ENCODE measurements at places on chromosomes 13 and 19.

DNA sequence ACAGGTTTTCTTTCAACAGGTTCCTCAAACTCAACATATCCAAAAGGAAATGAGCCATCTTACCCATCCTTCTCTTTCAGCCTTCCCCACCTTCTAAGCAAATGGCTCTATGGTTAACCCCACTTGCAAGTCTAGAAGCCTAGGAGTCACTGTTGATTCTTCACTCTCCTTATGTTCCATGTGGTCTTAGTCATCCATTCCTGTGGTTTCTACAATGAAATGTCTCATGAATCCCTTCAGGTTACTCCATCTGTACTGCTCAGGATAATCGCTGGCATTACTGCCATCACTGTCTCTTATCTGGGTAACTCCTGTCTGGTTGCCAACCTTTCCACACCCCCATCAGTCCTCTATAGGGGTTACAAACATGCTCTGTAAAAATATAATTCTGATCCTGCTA is 381.3 kb downstream of the ENOX1 start:
- DNase-seq: no peak

DNA sequence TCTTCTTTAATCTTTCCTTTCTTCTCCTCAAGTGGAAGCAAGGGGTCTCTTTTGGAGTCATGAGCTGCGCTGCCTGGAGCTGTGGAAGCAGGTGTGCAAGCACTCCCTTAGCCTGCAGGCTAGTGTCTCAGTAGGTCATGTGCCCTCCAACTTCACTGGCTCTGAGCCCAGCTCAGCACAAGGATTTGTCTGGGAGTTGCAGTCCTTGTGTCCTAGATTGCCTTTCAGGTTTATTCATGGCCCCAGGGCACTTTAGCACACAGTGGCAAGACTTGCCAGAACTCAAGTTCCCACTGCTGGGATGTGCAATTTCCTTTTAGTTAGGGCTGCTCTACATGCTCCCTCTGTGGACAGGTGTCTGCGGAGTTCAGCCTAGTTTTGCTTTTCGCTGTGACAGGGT is 211.7 kb downstream of the LIG4 start:
- DNase-seq: no peak

GRCh38 chr19:32857584-32857983 is 12.0 kb downstream of the SLC7A9 start:
- DNase-seq: no peak

GRCh38 chr13:101529422-101529821 is 76.9 kb downstream of the ITGBL1 start:
- no peak for DNase-seq

DNA sequence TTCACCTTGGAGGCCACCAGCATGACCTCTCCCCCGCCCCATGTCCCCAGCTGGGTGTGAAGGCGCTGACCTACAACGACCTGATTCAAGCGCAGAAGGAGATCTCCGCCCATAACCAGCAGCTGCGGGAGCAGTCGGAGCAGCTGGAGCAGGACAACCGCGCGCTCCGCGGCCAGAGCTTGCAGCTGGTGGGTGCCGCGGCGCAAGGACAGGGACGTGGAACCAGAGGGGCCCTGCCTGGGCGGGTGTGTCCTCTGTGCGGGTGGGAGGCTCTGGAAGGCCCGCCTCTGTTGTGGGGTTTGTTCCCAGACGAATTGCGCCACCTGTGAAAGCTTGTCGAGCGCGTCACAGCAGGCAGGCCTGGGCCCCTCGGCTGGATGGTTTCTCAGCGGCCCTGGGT is 22.3 kb downstream of the PLEKHJ1 start:
- DNase-seq: peak; percentile 28

- no peak for DNase-seq
These were observed 12.8 kb downstream of the IGSF23 start for GRCh38 chr19:44626048-44626624.

GRCh38 chr13:32866921-32867320 is 149.3 kb upstream of the KL start:
- no peak for DNase-seq

DNA sequence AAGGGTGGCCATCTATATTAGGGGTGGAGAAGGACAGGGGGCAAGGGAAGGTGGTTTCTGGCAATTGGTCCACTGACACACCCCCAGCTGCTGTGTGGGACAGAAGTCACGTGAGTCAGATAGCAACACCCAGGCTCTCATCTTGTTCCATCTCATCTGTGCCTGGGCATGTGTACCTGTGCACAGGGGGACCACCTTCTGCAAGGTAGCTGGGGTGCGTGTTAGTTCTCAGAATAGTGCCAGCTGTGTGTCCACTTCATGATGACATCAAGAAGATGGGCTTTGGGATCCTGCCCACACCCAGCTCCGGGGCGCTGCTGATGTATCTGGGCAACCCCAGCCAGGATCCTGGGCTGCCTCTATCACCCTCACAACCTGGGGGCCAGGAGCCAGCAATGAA is 38.6 kb downstream of the COL4A2 start:
- no peak for DNase-seq

- DNase-seq: no peak
These were observed 116.8 kb upstream of the SPATA13 start for GRCh38 chr13:24043590-24044350.

DNA sequence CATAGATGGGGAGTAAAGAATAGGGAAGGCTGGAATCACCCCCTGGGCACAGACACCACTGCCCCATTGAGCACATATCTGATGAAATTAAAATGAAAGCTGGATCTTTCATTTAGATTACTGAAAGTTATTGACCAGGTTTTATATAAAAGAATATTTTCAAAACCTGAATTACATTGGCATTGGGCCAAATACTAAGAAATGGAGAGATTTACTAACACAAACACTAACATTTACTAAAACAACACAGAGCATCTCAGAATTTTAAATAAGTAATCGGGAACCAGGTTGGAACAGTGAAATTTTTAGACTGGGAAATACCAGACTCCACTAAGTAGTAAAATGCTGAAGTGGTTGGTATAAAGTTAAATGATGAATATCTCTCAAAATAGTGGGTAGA is 88.9 kb downstream of the HS6ST3 start:
- no peak for DNase-seq

Data from NB4 (cell line).